Ureter (tissue), 1 donor: ENCODE measurements at places on chromosomes 4 and X.

- no peak for DNase-seq
Measured at GRCh38 chrX:112678831-112679230, 907 bp downstream of the LHFPL1 start.

- DNase-seq = no peak
Measured at GRCh38 chrX:23505531-23506303, 161.6 kb upstream of the PRDX4 start.

GRCh38 chr4:172055046-172055445, 241.8 kb downstream of the GALNTL6 start:
- no peak for DNase-seq

DNA sequence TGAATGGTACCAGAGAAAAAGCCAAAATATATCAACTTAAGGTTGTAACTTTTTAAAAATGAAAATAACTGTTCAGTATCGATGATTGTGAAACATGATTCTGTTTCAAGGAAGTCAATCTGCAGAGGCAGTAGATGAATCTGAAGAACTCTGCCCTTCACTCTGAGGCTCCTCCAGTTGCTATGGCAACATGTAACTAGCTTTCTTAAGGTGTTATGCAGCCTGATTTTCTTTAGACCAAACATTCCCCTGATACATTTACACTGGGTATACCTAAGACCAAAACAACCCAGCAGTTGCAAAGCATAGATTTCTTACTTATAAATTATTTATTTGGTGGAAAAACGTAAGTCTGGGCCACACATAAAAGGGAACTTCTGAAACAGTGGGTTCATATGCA, 133.6 kb upstream of the RASGEF1B start:
- DNase-seq = no peak

GRCh38 chr4:16139066-16139945, 55.5 kb upstream of the PROM1 start:
- DNase-seq = no peak

DNA sequence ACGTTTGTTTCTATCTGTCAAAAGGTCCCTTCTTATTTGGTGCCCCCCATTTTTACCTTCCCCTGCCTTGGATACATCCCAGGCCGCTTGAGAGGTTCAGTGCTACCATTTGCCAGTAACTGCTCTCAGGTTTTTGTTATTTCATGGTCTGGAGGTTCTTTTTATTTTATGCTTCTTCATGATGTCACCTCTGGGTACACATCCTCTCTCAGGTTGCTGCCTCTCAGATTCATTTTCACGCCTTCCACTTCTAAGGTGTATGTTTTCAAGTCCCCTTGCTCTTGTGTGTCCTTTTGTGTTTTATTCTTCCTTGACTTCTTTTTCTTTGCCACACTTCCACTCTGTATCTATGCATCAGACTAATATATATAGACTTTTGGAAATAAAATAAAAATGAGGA, 640.1 kb upstream of the AADAT start:
- DNase-seq = no peak

DNA sequence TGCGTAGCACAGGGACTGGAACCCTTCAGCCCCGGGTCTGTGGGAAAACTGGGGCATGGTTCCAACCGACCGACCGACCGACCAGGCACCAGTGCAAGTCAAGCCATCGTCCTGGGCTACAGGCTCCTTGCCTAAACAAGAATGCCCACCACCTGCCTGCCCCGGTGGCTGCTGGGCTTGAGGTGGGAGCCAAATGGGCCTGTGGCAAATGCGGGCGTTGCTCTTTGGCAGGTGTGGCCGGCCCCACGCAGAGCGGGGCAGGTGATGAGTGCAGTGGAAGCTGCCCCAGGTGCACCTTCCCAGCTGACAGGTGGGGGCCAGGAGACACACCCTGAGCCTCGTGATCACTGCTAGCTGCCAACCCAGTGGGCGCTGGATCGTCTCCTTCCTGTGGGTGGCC, 77.9 kb downstream of the MTMR1 start:
- no peak for DNase-seq

DNA sequence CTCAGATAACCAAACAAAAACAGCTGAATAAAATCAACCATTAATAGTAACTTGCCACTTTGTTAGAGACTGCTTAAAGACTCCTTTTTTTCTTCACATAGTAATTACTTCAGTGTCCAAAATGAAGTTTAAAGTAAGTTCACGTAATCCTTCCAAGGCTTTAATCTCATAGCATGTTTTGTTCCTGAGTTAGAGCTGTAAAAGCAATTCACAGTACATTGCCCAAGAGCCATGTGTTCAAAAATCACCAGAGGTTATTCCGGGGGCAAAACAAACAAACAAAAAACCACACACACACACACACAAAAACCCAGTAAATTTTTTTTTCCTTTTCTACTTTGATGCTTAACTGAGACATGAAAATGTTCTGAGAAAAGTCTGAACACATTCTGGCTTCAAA, 6.1 kb downstream of the GPR82 start:
- no peak for DNase-seq

DNA sequence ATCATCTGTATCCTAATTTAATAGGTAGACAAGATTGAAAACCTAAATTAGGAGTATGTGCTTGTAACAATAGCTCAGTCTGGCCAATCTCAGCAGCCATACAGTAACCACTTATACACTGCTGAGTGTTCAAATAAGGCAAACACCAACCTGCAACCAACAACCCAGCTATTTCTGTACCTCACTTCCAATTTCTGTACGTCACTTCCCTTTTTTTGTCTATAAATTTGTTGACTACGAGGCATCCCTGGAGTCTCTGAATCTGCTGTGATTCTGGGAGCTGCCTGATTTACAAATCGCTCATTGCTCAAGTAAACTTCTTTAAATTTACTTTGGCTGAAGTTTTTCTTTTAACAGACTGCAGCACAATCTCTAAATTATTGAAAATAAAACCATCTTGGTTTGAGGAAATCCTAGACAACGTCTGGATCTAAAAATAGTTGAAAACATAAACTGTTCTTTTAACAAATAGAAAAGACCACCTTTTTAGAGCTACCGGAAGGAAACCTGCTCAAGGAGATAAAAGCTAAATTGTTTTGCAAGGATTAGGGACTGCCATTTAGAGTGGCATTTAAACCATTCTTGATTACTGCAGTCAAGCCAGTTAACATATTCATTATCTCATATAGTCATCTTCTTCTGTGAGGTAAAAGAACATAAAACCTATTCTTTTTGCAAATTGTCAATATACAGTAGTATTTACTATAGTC, 778.1 kb downstream of the SH3BGRL start:
- DNase-seq = no peak

GRCh38 chrX:57453901-57454300, 137.9 kb upstream of the ZXDB start:
- DNase-seq = no peak

- no peak for DNase-seq
Measured at GRCh38 chrX:41482154-41482850, 35.2 kb downstream of the NYX start.

DNA sequence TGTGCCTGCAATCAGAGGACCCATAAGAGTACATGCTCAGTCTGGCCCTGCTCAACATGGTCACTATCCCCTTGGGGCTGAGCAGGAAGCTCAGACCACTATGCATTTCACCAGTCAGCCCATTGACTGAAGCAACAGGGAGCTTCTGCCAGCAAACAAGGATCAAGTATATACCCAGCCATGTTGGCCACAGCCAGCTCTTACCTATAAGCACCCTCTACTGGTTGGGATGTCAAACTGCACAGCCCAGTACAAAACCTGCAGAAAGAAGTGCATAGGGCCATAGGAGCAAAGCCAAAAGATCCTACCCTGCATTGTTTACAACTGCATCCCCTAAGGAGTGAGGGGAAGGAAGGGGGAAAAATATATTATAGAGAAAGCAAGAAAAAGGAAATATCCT, 214.4 kb upstream of the CPEB2 start:
- no peak for DNase-seq

- no peak for DNase-seq
Measured at GRCh38 chrX:154138857-154139256, 5.2 kb upstream of the OPN1LW start.

GRCh38 chr4:119730671-119730950, 102.0 kb upstream of the PDE5A start:
- no peak for DNase-seq

DNA sequence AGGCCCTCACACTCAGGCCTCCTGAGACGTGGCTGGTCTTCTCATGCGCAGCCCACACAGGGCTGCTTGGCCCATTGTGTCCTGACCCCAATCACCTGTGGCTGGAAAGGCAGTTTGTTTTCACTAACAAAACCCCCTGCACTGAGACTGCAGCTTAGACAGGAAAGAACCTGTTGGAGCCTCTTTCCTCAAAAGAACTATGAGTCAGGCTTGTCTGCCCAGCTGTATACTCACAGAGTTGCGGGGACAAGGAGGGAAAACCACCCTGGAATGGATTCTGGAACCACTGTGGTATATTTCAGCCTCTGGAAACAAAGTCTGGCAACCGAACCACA, 5.2 kb upstream of the TMEM156 start:
- DNase-seq = no peak

DNA sequence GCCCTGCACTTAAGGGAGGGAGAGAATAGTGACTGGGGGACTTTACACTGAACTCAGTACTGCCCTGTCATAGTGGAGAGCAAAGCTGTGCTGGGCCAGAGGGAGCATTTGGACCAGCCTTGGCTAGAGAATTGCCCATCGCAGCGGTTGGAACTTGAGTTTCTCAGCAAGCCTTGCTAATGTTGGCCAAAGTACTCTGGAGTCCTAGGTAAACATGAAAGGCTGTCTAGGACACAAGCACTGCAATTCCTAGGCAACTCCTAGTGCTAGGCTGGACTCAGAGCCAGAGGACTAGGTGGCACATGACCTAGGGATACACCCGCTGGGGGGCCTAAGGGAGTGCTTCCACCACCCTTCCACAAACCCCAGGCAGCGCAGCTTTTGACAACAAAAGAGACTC, 15.0 kb downstream of the MED14 start:
- no peak for DNase-seq

- DNase-seq = no peak
Measured at GRCh38 chr4:2267841-2268240, 5.9 kb upstream of the MXD4 start.

DNA sequence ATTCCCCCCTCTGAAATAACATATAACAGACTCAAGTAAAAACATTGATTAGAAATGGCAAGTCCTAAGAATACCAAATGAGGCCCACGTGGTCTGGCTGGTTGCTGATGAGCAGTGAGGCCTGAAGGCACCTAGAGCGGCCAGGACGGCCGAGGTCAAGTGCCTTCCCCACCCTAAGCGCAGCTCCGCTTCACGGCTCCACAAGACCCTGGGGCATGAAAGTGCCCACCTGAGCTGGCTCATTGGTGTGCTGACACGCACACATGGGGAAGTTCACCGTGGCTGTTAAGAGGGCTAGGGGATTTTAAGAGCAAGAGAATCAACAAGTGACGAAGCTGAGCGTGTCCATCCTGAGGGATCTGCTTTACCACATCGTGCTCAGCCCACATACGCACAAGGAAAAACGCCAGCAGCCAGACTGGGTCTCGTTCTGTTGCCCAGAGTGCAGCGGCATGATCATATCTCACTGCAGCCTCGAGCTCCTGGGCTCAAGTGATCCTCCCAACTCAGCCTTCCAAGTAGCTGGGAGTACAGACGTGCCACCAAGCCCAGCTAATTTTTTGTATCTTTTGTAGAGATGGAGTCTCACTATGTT, 22.4 kb downstream of the DCTD start:
- DNase-seq = no peak

DNA sequence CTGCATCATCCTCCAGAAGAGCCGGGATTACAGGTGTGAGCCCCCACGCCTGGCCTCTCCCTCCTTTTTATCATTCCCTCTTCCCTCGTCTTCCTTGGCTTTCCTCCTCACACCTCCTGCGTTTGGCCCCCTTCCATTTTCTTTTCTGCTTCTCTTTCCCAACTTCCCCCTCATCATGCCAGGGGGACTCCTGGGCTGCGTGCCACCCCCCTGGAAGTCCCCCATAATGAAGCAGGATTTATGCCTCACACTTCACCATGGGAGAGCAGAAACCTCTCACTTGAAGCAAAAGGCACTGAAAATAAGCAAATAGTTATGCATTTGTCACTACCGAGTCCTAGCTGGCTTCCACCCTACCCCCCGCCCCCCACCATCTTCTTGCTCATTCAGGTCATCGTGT, 7.9 kb downstream of the TKTL1 start:
- DNase-seq = no peak

- DNase-seq = no peak
Measured at GRCh38 chr4:159071969-159072765, 30.7 kb upstream of the RAPGEF2 start.

DNA sequence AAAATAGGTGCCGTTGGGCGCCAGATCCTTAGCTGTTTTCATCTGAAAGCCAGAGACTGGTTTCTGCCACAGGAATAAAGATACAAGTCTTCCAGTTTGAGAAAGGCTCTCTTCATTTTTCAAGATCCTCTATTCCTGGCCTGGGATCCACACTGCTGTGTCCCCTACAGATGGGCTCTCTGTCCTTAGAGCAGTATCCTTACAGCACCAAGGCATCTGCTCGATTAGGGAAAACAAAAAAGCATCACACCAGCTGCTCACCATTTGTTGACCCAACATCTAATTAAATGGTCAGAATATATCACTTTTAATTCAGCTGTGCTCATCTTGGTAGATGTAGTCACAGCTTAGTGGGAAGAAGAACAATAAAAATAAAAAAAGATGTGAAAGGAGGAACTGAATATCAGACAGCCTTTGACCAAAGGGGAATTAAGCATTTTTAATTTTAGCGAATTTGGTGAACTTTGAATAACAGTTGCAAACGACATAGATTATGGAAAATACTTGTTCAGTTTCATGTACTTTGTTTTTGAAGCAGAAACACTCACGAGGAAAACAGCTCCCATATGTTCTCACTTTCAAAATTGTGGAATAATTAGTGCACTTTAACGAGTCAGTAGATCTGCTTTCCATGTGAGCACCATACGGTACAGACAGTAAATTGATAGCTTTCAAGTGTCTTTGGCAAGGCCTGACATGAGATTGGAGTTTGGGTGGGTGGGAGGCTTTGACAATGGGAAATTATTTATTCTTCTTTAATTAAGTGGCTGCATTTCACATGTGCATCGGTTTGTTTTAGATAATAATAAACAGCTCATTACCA, 148.4 kb upstream of the CLNK start:
- no peak for DNase-seq

- no peak for DNase-seq
Measured at GRCh38 chrX:40081679-40082068, 16.1 kb downstream of the BCOR start.

DNA sequence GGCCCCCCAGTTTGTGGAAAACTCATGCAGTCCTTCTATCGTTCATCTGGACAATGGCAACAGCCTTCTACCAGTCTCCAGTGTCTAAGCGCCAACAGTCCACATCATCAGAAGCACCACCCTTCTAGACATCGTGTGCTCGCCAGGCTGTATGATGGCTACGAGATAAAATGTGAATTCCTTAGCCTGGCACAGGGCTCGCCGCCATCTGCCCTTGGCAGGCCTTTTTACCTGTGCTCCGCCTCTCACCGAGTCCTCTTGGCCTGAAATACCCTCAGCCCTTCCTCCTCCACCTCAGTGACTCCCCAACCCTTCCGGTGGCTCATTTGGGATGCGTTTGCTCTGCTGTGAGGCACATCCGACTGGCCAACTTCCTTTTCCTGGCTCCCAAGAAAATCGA, 15.9 kb upstream of the STS start:
- DNase-seq = peak; percentile 50
